ENCODE measurements at places on chromosomes 1 and 21.

DNA sequence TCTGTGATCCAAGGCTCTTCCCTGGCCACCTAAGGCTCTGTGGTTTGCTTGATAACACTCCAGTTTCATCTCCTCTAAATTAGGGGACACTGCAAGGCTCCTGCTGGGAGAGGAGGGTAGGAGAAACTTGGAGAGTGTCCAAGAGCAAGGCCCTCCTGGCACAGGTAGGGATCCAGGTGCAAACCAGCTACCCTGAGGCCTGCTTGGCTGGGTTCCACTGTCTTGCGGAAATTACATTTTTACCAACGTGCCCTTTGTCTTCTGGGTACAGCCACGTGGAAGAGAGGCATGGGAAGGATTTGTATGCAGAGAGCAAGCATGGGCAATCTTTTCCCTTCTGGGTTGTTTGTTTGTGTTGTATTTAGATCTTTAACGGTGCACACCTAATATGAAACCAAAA, 132.5 kb downstream of the PRDM2 start:
- DNase-seq, result no peak

DNA sequence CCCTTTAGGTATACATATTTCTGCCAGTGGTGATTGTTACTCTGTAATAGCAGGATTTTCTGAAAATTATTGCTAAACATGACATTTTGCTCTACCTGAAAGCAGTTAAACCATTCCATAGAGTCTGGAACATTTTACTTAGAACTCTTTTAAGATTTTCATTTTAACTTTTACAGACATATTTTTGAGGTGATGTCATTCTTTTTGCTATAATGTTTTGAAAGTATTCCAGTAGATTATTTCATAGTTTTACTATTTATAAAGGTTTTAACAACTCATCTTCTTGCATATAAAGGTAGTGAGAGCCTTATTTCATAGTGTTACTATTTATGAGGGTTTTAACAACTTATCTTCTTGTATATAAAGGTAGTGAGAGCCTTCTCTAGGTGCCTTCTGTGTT, 42.9 kb downstream of the PTBP2 start:
- no peak for DNase-seq

DNA sequence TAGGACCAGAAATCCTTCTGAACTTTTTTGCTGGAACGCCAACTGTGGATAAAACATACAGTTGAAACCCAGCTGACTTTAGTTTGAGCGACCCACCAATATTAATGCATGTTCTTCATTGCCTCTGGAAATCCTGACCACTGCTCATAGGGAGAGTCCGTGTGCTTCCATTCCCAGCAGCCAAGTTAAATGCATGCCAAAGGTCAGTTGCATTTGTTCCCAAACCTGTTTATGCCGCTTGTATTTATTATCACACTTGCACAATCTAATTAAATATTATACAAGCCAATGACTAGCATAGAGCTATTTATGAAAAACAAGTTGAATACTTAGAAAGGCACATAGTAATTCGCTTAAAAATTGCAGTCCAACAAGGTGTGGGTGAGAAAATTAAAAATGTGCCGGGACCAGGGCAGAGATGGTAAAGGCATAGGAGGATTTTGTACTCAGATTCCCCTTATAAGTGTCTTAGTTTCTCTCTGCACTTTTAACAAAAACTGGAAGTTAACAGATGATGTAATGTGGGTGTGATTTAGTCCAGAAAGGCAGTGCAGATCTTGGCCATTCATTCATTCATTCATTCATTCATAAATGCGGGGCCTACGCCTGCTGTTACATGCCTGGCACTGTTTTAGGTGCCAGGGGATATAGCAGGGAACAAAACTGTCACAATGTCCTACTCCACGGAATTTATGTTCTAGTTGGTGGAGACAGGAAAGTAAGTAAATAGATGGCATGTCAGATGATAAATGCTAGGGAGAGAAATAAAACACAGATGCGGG, 99.7 kb downstream of the PRDM2 start:
- DNase-seq, result no peak

DNA sequence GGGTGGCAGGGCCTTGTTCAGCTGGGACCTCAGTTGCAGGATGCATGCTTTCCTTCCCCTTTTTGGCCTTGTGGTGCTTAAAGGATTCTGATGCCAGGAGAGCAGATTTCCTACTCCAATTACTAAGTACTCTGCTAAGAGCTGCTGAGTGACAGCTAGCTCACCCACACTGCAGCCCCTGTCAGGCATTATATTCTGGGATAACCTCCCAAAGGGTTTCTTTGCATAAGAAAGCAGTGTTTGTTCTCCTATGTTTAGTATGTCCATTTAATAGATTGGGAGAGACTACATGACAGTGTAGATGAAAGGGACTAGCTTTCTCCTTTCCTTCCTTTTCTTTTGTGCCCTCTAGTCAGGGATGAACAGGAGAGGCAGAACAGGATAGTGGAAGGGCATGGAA, 100.7 kb downstream of the FAM78B start:
- DNase-seq, result no peak

DNA sequence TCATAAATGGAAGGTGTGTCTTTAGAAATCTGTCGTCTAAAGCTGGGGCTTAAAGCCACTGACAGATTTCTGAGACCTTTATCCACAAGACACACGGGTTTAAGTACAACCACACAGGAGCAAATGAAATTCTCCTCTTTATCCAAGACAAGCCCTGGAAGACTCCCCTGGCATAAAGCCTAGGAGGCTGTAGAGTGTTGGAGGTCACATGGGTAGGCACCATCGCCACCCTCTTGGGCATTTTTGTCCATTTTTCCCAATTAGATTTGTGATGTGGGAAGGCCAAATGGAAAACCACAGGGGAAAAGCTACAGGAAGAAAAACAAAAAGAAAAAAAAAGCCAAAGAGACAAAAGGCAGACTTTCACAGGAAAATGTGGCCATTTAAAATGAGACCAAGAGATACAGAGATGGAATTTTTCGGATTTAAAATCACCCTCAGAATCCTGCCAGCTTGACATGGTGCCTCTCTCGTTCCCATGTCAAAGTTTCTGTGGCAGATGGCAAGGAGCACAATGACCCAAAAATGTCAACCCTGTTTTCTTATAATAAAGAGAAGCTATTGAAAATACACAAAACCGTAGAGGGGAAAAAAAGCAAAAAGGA, 91.9 kb downstream of the PLD5 start:
- DNase-seq, result no peak

DNA sequence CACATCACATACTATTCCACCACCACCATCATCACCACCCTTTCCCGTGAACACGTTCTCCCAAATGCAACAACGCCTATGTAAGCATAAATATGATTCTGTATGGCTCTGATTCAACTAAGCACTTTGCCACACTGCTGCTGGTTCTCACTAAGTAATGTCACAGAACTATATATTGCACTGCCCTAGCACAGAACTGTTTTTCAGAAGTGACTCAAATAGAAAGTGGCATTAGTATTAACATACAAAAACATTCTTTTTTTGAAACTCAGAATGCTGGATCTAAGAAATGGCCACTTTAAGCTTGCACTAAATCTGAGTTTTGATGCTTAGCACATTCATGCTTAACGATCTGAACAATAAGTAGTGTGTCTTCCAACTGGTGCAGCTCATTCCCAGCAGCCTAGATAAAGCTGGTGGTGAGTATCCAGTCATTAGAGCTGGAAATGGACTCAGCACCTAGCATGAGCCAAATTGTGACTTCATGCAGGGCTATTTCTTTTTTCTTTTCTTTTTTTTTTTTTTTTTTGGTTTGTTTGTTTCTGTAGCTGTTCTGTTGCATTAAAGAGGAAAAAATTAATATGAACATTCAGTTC, 46.2 kb upstream of the ZC3H11B start:
- no peak for DNase-seq

DNA sequence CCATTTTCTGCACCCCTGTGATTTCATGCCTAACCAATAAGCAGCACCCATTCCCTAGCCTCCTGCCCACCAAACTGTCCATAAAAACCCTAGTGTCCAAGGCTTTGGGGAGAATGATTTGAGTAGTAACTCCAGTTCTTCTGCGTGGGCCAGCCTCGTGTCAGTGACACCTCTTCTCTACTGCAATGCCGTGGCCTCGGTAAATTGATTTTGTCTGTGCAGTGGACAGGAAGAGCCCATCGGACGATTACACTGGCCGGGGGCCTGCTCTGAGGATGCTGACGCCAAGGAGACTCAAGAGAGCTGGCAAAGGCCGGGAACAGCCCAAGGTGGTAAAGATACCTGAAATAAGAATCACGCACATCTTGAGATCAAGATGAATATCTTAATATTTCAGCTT, 29.3 kb downstream of the RSPH1 start:
- DNase-seq, result no peak

GRCh38 chr1:39776400-39776713, 5.2 kb upstream of the OXCT2 start:
- no peak for DNase-seq

DNA sequence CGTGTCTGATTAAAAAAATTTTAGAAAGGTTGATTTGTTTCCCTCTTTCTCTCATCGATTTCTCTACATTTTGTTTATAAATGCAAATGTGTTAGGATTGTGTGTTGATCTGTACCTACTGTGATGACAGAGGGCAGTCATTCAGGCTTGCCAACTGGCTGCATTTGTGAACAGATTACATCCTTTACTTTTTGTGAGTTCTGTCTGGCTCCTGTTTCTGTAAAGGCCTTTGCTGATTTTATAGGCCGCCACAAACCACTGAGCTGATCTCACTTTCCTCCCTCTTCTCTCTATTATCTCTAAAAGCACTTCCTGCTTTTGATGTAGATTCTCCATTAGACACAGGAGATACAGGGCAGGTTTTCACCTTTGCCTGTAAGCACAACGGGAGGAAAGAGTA, 106.8 kb downstream of the ESRRG start:
- DNase-seq, result no peak

- no peak for DNase-seq
Observed at GRCh38 chr1:21318714-21319159, 28.5 kb upstream of the ECE1 start.

GRCh38 chr1:42960566-42961311, 2.1 kb upstream of the SLC2A1 start:
- no peak for DNase-seq

DNA sequence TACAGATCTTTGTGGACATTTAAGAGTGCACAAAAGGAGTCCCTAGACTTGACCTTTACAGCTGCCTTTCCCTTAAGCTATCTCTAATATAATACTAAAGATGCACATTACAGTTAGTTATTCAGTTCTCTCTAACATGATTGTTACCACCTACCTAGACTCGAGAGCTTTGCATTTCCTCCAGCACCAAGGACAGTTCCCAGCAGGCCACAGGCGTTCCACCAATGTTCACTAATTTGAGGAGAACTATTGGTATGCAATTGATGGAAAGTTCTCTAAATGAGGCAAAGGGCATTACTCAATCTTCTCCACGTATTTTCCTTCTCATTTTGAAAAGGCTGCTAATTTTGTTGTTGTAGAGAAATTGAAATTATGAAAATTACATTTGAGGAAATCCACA, 5.4 kb upstream of the NTNG1 start:
- no peak for DNase-seq

GRCh38 chr1:92511541-92511940, 24.8 kb upstream of the GFI1 start:
- DNase-seq, result no peak

GRCh38 chr1:151606384-151606783, 5.5 kb upstream of the SNX27 start:
- no peak for DNase-seq

DNA sequence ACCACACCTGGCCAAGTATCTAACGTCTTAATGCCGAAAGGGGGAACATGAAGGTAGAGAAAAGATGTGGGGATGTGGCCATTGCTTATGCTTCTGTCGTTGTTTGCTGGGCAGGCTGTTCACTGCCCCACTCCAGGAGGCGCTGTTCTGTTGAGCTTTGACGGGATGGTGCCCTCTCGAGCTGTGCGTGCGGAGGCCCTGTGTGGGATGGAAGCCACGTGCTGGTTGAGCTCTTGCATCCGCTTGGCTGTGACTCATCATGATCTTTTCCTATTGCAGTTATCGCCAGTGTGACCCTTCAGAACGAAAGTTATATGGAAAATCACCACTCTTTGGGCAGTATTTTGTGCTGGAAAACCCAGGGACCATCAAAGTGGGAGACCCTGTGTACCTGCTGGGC, 26.3 kb downstream of the MTARC1 start:
- no peak for DNase-seq

DNA sequence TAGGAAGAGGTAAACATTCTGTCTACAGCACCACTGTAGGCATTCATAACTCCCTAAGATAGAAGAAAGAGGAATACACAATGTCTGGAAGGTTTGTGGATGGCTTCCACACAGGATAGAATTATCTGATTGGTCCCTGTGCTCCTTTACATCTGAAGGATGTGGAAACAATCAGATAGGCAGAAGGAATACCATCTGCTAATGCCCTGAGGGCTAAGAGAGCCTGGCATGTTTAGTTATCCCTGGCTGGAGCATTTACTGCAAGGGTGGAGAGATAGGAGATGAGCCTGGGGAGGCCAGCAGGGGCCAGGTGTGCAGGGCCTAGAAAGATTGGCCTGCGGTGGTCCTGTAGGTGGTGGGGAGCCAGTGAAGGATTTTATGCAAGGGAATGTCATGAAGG, 8.6 kb upstream of the ACBD3 start:
- peak; percentile 51 for DNase-seq

DNA sequence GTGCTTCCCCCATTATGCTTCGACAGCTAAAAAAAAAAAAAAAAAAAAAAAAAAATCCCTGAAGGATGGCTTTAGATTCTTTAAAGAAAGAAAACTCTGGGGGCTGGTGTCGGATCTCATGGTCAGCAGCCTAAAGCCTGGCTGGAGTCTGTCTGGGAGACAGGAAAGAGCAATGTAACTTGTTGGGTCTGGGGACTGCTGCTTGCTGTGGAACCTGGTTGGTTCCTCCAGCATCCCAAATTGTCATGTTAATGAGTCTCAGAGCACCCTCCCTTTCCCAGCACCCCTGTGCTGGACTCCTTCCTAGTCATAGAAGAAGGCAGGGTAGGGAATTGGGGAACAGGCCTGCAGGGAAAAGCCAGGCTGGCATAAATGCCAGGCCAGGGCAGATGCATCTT, 3.0 kb downstream of the KCNC4 start:
- DNase-seq, result no peak

DNA sequence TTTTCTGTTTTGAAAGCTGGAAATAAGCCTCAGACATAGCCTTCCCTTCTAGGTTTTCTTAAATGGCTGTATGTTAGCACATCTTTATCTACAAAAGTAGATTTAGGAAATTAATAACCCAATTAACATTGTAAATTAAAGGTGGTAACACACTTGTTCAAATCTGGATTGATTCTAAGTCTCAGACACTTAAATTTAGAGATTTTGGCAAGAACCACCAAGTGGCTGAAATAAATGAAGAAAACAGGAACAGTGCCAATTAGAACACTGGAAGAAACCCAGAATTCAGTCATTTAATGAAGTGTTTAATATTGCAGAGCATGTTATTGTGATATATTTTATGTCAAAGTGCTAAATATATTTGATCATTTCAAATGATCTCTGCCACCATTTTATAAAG, 628.2 kb downstream of the USP25 start:
- DNase-seq, result no peak

DNA sequence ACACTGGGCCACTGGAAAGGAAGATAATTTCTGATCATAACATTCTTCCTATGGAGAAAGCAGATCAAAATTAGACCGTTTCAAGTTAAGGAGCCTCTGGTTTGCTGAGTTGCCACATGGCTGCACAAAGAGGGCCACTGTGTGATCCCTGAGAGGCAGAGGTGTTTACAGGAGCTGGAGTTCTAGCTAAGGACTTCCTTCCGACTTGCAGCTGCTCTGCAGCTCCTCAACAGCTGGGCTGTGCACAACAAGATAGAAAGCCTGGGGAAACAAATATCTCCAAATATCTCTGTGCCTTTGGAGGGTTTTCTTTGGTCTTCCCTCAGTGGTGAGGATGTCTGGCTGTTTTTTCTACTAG, 26.8 kb downstream of the GADD45A start:
- DNase-seq, result no peak

All from NCI-H1694 (cell line).